NCI-H82 (cell line): ENCODE measurements at places on chromosomes 11 and 22.

- no peak for DNase-seq
Observed at GRCh38 chr11:18632841-18633240, 1.3 kb downstream of the SPTY2D1 start.

- DNase-seq = peak; percentile 90
Observed at GRCh38 chr11:47152953-47153950, 23.4 kb downstream of the ARFGAP2 start.

GRCh38 chr11:33897761-33898375 is 6.0 kb upstream of the LMO2 start:
- no peak for DNase-seq

GRCh38 chr11:102295045-102295444 is 22.2 kb upstream of the BIRC3 start:
- no peak for DNase-seq

GRCh38 chr11:33742249-33742851 is 6.1 kb upstream of the CD59 start:
- no peak for DNase-seq

DNA sequence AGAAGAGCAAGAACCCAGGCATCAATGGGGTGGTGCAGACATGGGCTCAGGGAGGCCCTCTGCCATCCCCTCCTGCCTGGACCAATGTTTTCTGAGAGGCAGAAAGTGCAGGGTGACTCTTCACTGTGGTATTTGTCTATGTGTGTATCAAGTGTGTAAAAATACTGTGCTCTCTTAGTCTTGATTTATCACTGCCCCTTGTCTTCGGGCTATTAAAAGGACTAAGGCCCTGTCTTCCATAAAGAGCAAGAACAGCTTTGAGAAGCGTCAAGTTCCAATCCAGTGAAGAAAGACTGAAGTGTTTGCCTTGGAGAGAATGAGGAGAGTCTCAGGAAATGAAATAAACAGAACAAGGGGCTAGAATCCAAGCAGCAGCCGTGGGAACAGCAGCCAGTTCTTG is 14.4 kb downstream of the PRSS23 start:
- DNase-seq = no peak

- no peak for DNase-seq
Observed at GRCh38 chr11:87114093-87114492, 76.4 kb downstream of the TMEM135 start.

- DNase-seq = no peak
Observed at GRCh38 chr11:20226933-20227332, 66.7 kb upstream of the DBX1 start.

DNA sequence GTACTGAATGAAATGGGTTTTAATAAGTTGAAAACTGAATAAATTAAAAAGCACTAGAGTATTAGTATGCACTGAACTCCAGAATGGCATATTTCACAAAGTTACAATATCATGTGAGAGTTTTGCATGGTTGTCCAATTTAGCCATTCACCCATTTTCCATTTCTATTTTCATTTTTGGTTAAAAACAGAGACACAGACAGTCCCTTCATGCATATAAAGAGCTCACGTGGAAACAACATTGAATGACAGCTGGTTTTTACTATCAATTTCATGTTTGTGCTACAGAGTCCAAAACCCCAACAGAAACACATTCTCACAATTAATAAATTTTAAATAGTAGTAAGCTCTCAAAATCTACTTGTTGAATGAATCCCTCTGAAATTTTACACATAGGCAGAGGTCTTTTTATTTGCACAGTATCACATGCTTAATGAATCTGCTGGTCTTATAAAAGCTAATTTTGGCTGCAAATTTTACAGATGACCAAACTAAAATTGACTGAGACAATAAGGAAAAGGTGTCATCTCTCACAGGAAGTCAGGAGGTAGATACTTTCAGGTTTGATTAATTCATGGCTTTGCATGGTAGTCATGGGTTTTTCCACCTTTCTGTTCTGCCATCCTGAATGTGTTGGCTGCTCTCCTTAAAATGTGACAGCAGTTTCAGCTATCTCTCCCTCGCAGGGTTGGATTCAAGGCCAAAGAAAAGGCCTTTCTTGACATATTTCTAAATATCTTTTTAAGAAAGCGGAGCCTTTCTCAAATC is 20.6 kb upstream of the DDI1 start:
- DNase-seq = no peak

GRCh38 chr22:39244496-39245129 is at the start of gene PDGFB:
PDGFB (minus strand) TSS chr22:39244982; CDS start chr22:39243963, 1,019 bp downstream.
- no peak for DNase-seq

- DNase-seq = peak; percentile 66
Observed at GRCh38 chr11:121466063-121466794, 13.5 kb upstream of the SORL1-AS1 start.

- no peak for DNase-seq
Observed at GRCh38 chr22:25823276-25823675, 81.3 kb downstream of the MYO18B start.

DNA sequence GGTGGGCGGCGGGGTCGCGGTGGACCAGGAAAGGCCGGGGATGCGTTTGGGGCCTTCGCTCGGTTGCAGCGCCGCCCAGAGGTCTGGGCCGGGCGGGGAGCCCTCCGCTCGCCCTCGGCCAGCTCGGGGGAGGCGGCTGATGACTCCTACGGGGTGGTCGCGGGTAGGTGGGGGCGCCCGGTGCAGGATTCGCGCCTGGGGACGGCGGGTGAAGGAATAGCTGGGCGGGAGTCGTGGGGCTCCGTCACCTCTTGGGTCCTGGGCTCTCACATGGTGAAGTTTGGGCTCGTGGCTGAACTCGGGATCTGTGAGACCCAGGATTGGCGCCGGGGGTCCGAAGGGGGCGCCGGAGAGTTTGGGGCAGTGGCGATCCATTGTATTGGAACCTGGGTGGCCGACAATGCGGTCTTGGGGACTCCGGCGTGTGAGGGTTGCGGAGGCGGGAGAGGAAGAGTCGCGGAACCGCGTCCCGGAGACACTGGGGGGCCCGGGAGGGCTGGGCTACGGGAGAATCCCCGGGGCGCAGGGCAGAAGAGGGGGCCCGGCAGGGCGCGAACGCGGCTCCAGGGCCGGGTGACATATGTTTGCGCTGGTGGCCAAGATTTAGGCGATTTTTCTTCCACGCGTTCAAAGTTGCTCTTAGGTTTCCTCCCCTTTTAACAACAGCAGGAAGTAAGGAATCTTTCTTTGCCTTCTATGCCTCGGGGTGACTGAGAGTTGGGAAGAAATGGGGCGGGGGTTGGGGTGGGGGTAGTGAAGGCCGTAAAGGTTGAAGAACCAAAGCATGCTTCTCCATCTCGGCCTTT is 935 bp downstream of the QSER1 start:
- DNase-seq = peak; percentile 75

GRCh38 chr22:29043906-29044575 is 17.6 kb downstream of the C22orf31 start:
- DNase-seq = no peak

- peak; percentile 61 for DNase-seq
Observed at GRCh38 chr11:67372993-67373647, at the start of gene CLCF1. CLCF1 (minus strand) TSS chr11:67373598; CDS start chr11:67373539, 59 bp downstream.

DNA sequence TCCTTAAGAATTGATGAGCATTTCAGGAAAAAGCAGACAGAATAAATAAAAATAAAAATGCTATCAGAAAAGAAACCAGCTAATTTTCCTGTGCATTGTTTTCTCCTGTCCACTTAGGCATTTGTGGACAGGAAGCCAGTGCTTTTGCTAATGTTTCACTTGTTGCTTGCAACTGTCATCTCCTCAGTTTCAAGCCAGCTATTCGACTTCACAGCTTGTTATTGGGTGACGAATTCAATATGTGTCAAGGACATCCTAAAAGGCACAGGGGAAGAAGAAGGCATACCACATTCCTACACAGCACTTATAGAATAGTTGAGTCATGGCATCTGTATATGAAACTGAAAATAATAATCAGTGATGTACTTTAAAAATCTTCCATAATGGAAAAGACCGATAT is 530.6 kb upstream of the KIRREL3 start:
- DNase-seq = no peak

DNA sequence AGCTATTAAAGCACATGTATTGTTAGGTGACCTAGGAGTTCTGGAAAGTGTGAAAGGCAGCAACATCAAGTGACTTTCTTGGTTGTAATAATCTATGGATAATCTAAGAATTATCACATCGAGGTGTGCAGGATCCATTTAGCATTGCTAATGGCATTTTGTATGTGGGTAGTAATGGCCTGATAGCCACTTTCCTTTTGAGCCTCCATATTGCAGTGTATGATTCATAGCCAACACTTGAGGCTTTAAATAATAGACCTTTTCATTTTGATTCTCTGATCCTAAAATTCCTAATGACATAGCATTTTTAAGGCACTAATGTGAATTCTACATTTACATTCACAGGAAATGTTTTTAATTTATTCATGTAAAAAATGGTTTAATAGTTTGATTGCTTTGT is 759.4 kb downstream of the NELL1 start:
- peak; percentile 9 for DNase-seq

- no peak for DNase-seq
Observed at GRCh38 chr11:125171974-125172373, 7.4 kb downstream of the PKNOX2 start.

DNA sequence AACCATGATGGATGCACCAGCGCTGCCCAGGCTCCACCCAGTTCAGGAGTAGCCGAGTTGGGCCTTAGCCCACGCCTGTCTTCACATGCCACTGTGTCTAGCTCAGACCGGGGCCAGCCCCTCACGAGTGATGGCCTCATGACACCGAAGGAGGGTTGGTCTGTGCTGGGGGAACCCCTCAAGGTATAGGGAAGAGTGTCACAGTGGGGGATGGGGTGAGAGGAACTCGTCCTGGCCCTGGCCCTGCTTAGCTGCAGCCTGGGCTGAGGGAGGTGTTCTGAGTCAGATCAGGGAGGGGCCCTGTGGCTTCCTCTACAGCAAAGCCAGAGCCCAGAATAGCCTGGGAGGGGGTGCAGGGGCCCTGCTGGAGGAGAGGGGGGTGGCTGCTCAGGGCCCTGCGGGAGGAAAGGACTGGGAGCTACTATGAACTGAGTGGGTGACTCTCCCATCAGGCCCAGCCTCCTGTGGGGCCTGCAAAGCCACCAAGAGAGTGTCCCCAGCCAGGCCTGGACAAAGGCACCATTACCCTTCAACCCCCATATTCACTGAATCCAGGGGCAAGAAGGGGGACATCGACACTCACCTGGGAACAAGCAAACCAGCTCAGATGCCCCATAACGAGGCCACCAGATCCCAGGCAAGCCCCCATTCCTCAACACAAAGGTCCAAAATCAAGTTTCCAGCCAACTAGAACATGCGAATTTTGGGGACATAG is 41.2 kb downstream of the IGLL5 start:
- DNase-seq = no peak

DNA sequence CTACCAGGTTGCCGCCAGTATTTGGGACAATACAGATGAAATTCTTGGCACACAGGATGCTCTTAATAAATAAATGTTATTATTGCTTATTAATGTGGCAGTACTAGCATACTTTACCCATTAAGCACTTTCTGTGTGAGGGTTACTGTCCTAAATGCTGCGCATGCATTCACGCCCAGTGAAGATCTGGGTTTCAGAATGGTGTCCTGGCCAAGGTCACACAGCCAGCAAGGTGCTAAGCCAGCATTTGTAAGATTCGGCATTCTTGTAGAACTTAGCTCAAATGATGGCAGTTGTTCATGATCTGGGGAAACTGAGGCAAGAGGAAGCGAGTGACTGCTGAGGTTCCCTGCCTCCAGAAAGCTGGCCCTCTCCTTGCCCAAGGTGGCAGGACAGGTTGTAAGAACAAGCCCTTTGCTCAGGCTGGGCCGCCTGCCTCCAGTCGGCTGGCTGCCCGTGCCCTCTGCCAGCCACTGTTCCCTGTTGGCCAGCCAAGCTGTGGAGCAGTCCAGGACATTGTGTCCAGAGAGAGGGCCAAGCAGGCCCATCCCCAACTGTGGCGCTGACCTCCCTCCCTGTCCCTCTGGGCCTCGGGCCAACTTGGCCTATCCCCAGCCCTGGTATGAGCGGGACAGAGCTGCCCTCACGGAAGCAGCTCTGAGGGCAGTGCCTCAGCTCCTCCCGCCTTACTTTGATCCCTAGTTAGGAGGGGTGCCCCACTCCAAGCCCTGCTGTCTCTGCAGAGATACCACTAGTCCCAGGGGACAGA is 28.8 kb downstream of the TOB2 start:
- peak; percentile 16 for DNase-seq

DNA sequence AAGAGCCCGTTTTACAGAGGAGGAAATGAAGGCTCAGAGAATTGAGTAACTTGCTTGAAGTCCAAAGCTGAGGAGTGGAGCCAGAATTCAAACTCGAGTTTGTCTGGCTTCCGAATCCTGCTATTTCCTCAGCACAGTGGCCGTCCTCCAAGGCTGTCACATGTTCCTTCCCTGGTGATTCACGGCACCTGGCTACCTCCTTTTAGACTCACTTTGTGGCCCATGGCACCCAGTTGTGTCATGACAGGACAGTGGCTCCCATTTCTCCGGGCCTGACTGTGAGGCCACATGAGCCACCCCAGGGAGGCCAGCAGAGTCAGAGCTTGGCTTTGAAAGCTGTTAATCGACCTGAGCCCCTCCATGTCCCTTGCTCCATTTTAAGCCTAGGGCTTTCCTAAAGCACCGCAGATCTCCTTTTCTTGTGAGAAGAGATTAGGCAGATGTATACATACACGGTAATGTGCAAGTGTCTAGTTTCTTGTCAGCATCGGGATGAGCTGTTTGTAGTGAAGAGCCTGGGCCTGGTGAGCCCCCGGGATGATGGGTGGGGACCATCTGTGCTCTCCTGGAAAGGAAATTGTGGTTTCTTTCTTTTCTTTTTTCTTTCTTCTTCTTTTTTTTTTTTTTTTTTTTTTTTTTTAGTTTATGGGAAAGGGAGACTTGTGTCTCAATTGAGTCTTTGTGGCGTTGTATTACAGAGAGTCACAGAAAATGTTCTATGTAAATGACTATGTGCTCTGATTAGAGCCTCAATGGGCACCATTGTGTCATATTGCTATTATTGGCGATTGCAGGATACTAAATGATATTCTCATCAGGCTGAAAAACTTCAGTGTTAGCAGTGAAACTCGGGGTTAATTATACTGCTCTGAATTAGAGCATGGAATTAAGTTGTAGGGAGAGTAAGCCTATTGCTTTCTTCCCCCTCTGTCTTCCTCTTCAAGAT is 54.8 kb downstream of the PTPRJ start:
- peak; percentile 95 for DNase-seq

- no peak for DNase-seq
Observed at GRCh38 chr11:70845591-70846041, 406.8 kb downstream of the SHANK2 start.

- DNase-seq = no peak
Observed at GRCh38 chr11:79506734-79507344, 66.0 kb upstream of the TENM4 start.
